ENCODE measurements at places on chromosomes 12 and 14. TPM values are rescaled to one million over a fixed set of nuclear protein-coding genes. Genes with fewer than 3 reads are reported as not detected.

The MIP gene
- total RNA-seq: not detected

The LARP4 gene
- total RNA-seq: 103 TPM

The OASL gene
- 0.35 TPM for total RNA-seq

The TRIM9 gene
- 2.7 TPM for total RNA-seq

The POTEM gene
- total RNA-seq: not detected

The RNFT2 gene
- total RNA-seq: 10.5 TPM

The AP4S1 gene
- 10.8 TPM for total RNA-seq

DNA sequence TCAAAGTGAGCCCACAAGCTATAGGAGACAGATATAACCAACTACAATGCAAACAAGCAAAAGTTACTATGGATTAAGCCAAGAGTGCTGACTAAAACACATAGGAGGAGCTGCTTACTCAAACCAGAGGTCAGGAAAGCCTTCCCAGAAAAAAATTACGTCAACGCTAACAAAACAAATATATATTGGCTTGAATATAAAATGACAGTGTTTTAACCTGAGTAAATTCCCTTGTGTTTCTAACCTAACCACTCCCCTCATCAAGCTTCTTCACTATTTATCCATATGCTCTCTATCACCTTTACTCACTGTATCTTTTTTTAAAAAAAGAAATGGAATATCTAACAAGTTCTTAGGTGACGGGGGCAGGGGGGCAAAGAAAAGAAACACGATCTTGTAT, 115.9 kb downstream of the MED13L start:
- no peak for DNase-seq

- peak; percentile 86 for DNase-seq
Observed at GRCh38 chr12:12704593-12705230, 8.7 kb upstream of the GPR19 start.

DNA sequence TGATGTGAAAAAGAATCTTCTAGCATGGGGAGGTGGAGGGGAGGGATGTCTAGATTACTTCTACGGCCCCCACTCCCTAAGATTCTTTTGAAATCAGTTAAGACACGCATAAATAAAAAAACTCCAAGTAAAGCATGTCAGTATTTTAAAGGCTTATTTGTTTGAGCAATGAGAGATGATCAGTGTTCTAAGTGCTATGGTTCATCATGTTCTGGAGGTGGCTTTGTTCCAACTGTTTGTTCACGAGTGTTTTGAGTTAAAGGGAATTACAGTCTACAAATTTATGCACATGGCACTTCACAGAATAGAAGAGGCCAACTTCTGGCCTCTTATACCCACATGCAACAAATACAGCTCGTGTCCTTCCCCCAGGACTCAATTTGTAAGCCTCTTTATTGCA, 394.9 kb downstream of the RAD51B start:
- DNase-seq: no peak

DNA sequence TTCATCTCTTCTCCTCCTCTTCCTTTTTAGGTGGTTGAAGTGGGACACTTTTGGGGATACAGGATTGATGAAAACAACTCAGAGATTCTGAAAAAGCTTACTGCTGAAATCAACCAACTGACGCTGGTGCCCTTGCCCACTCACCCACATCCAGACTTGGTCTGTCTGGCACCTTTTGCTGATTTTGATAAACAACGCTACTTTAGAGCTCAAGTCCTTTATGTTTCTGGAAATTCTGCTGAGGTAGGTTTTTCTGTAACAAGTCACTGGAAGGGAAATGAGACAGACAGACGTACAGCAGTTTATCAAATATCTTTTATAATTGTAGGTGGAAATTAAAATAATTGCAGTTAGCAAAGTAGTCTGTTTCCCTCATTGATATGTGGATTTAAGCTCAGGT, 60.0 kb upstream of the ASPG start:
- no peak for DNase-seq

GRCh38 chr12:127342861-127343260, 924.1 kb upstream of the TMEM132C start:
- no peak for DNase-seq

- DNase-seq: peak; percentile 22
Observed at GRCh38 chr14:54771411-54772027, 131.1 kb downstream of the GCH1 start.

GRCh38 chr12:40693207-40693821, 1.1 kb downstream of the CNTN1 start:
- DNase-seq: no peak

- no peak for DNase-seq
Observed at GRCh38 chr12:104048162-104048561, 1.8 kb downstream of the GLT8D2 start.

- DNase-seq: no peak
Observed at GRCh38 chr14:60165547-60165876, 314 bp upstream of the DHRS7 start.

GRCh38 chr12:123232472-123232806, 502 bp downstream of the MPHOSPH9 start:
- DNase-seq: no peak

GRCh38 chr12:112096070-112096469, 12.5 kb downstream of the NAA25 start:
- no peak for DNase-seq

- DNase-seq: peak; percentile 64
Observed at GRCh38 chr14:67934087-67934486, 114.5 kb downstream of the RAD51B start.

GRCh38 chr12:57099047-57099714, 10.3 kb downstream of the NAB2 start:
- no peak for DNase-seq

DNA sequence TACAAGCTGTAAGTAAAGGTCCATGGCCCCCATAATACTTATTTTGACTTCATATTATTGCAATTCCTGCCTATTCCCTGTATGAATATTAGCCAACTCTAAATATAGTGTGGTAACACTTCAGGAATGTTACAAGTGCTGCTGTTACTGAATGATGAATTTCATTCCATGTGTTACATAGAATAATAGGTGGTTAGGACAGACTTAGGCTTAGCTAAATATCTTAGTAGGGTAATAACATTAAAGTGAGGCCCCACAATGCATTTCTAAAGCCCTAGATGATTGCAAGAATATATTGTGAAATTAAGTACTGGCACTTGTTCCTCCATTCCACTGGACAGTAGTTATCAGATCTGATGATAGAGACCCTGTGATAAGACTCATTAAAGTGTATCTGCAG, 182.7 kb downstream of the PCNX1 start:
- DNase-seq: no peak

DNA sequence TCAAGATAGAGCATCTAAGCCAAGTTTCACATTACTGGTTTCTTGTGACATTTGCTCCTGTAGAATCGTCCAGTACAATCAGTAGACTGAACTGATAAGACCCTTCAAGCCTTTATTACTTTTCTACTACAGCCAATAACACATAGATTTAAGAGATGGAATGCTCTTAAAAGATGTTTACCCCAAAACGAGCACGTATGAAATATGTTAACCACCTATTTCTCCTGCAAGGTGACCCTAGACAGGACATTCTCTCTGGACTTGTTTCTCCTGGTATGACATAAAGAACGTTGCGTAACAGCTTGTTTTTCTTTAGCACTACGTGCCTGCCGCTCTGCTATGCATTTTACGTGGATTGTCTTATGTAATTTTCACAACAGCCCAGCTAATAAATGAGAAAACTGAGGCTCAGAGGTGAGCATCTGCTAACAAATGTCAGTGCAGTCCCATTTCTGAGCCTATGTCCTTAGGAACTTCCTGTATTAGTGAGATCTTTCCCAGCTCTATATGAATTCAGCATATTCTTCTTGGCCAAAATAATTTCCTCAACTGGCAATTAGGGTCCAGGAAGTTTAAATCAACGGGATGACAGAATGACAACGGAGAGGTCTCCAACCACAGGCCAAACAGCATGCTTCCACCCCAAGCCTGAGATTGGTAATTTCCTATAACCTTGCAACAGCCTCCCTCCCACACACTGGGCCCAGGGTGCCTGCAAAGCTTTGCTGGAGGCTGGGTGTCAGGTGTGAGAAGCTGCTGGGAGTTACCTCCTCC, 3.7 kb downstream of the NFKBIA start:
- no peak for DNase-seq

- DNase-seq: no peak
Observed at GRCh38 chr12:92977326-92977725, 48.2 kb upstream of the EEA1 start.

DNA sequence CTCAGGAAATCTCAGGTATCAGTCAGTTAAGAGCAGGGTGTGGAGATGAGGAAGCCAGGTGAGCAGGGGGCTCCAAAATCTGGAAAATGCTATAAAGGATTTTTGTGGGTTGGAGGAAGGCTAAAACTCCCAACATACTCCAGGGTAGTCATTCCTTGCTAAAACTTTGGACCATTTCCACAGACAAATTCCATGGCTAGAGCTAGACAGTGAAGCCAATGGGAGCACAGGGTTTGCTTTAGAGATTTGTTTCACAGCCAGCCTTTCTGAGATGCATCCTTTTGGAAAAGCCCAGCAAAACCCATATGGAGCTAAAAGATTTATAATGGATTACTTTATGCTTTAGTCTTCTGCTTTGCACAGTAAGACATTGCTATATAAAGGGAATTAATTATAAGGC, 146.5 kb downstream of the SAMD4A start:
- no peak for DNase-seq

GRCh38 chr14:66233591-66233990, 252.6 kb upstream of the CCDC196 start:
- peak; percentile 1 for DNase-seq

DNA sequence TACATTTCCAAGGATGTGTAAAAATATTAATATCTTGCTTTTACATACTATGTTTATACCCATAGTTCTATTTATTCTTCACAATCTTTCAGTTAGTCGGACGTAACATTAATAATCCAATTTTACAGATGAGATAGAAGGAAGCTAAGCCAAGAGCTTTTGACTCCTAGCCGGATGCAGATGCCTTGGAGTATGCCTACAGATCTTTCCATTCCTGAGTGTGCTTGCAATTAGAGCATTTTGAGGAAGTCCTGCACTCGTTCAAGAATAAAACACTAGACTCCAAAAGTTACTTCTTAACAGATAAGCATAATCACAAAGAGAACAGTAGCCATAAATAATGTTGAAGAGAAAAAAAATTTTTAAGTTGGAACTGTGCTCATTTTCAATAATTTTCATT, 337.6 kb upstream of the CLEC14A start:
- no peak for DNase-seq

GRCh38 chr14:97248973-97249372, 451.8 kb downstream of the VRK1 start:
- DNase-seq: no peak

DNA sequence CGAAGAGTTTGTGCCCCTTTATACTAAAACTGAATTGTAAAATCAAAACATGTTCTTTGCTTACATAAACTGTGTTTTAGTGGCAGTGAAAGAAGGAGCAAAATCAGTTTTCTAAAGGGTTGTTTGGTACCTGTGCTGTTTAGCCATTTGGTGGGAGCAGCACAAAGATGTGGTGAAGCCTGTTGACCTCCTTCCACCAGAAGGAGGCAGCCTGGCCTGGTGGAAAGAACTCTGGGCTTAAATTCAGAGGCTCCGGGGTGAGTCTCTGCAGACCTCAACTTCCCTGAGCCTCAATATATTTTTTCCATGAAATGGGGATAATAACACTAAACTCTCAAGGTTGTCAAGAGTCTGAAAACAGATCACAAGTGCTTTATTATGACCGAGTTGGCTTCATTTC, 502.5 kb downstream of the VRK1 start:
- no peak for DNase-seq

GRCh38 chr12:54033106-54033979, 493 bp downstream of the HOXC5 start:
- DNase-seq: peak; percentile 83

DNA sequence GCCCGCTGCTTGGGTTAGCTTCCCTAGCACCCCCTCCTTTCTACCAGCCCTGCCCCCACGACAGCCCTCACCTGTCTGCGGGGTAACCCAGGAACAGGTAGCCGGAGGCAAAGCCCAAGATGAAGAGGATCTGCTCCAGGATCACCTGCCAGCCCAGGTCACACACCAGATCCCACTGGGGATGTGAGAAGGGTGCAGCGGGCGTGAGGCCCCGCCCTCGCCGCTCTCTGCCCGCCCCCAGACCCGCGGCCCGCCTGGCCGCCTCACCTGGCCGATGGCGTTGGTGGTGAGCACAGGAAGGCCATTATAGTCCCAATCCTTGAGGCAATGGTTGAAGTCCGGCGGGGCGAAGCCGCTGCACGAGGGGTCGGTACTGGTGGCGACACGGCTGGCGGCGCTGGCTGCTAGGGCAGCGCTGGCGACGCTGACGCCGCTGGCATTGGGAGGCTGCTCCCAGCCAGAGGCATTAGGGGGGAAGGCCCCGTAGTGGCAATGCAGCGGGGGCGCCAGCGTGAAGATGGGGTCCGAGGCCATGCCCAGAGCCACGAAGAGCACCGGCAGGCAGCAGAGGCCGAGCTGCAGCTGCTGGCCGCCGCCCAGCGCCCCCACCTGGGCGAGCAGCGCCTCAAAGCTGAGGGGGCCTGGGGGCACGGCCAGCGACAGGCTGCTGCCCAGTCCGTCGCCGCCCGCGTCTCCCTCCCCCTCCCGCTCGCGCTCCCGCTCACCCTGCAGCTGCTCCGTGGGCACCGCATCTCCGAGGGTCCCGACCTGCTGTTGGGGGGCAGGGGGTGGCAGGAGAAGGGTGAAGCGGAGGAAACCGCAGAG, 794 bp downstream of the SLC22A17 start:
- no peak for DNase-seq

- DNase-seq: no peak
Observed at GRCh38 chr14:75158843-75159614, 17.4 kb downstream of the TMED10 start.

DNA sequence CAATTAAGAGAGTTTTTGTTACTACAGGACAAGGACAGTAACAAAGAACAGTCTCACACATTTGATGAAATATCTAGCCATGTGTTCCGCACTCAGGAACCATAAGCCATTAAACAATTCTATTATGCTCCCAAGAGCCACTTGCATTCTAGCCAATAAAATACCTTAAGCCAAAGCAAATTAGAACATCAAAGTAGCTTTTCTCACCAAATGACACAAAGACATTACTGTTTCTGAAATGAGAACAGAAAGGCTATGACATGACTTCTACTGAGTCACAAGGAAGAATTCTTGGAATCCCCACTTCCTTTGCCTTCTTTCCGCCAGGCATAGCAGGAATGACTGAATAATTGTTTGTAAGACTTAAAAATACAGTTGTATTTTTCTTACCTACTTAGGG, 445.8 kb downstream of the ATP23 start:
- DNase-seq: no peak

- no peak for DNase-seq
Observed at GRCh38 chr12:105477873-105478272, 147.4 kb downstream of the C12orf75 start.

All from Caco-2 (cell line).